Endothelial cell (in vitro differentiated cells): ENCODE measurements at places on chromosomes 6 and 20.

GRCh38 chr20:61868466-61869090 is 197.1 kb downstream of the TAF4 start:
- DNase-seq, result no peak

- DNase-seq, result no peak
These were observed 201.2 kb downstream of the GMDS start for GRCh38 chr6:2044192-2044591.

- no peak for DNase-seq
These were observed 305.5 kb downstream of the QKI start for GRCh38 chr6:163720005-163720404.

GRCh38 chr20:9270831-9271230 is 201.9 kb downstream of the PLCB4 start:
- no peak for DNase-seq

DNA sequence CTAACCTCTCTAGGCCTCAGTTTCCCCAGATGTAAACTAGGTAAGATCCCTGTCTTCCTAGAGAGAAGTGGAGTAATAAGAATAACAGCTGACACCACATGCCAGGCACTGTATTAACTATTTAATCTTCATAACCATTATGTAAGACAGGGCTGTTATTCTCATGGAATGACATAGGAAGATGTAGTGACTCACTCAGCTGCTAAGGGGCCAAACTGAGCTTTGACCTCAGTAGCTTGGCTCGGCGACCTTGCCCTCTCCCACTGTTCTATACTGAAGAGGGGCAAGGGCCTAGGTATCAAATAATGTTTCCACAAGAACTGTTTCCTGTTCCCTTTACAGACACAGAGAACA is 2.9 kb upstream of the MDGA1 start:
- no peak for DNase-seq

- DNase-seq, result no peak
These were observed 223.0 kb downstream of the NFATC2 start for GRCh38 chr20:51319522-51319921.

- no peak for DNase-seq
These were observed 43.1 kb upstream of the RNF182 start for GRCh38 chr6:13881621-13882165.

- no peak for DNase-seq
These were observed 348.7 kb upstream of the MANEA start for GRCh38 chr6:95228636-95229035.
